ENCODE measurements at places on chromosomes 5 and 9.

DNA sequence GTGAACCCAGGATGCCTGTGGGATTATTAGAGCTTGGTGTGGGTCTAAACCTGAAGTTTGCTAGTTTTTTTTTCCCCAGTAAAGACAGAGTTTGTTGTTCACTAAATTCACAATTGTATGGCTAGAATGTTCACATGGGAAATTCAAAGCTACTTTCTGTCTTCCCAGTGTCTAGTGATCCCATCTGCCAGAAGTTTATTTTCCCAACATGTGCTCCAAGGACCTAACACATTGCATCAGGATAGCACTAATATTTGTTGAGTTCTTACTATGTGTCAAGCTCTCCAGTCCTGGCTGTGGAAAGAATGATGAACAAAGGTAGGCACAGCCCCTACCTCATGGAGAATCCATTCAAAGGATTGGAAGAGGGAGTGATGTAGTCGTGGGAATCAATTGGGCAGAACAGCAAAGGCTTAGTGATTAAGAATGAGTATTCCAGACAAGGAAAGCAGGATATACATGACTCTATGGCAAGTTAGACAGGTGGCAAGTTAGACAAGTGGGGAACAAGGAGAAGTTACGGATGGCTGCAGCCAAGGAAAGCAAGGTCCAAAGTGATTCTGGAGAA lies 521.5 kb upstream of the WWC1 start:
- no peak for DNase-seq

DNA sequence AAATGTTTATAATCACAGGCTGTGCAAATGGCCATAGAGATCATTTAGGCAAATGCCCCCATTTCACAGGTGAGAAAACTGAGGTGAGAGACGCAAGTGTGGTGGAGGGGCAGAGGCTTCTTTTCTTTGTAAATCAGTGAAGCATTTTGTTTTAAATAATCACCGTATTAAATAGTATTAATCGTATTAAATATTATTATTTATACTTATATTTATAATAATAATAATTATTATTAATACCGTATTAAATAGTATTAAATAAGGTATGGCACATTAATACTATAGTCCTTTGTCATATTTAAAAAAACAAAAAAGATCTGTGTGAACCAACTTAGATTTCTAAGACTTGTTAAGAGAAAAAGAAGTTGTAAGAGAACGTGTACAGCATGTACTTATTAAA lies 32.6 kb upstream of the SH3PXD2B start:
- no peak for DNase-seq

- DNase-seq: no peak
Measured at GRCh38 chr9:131278702-131279111, 2.4 kb upstream of the FAM78A start.

GRCh38 chr5:57493034-57493433 lies 10.4 kb upstream of the ACTBL2 start:
- no peak for DNase-seq

DNA sequence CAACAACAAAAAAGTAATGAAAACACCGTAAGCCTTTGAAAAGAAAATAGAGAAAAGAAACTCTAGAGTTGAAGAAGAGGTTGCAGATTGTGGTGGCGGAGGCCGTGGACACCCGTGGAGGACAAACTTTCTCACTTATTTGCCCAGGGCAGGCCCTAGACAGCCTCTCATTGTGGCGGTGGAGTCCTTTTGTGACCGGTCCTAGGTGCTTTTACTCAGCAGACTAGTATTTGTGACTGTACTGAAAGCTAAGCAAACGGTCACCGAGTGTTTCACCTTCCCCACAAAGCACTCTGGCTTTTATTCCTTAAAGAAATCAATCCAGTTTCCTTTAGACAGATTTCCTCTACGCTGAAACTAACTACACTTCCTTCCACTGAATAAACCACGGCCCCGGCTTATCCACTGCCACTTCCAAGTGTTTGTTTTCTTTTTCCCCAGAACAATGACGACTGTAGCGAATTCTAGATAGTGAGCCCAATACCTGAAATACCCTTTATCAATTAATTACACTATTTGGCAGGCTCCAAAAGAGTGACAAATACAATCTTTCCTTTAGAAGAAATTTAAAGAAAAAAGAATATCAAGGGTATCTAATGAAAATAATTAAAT lies 210.2 kb upstream of the TARS1 start:
- no peak for DNase-seq

GRCh38 chr5:123273984-123274383 lies 149.2 kb downstream of the CEP120 start:
- DNase-seq: no peak

- no peak for DNase-seq
Measured at GRCh38 chr9:124662561-124662960, 108.5 kb downstream of the NR6A1 start.
